ENCODE measurements at places on chromosomes 6 and 20.

DNA sequence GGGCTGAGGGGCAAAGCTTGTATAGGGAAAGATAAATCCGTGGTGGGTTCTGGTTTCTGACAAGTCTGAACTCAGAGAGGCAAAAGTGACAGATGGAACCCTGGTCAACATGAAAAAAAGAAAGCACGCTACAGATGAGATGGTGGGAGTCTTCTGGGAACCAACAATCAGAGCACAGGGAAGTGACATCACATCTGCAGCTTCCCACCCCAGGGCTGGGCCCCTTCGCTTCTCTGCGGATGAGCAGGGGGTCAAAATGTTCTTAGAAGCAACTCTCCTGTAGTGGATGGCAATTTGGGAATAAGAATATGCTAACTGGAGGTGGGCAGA lies 129.2 kb upstream of the AKAP12 start:
- DNase-seq: no peak

- DNase-seq: no peak
Observed at GRCh38 chr6:162249907-162250642, 477.5 kb downstream of the PRKN start.

DNA sequence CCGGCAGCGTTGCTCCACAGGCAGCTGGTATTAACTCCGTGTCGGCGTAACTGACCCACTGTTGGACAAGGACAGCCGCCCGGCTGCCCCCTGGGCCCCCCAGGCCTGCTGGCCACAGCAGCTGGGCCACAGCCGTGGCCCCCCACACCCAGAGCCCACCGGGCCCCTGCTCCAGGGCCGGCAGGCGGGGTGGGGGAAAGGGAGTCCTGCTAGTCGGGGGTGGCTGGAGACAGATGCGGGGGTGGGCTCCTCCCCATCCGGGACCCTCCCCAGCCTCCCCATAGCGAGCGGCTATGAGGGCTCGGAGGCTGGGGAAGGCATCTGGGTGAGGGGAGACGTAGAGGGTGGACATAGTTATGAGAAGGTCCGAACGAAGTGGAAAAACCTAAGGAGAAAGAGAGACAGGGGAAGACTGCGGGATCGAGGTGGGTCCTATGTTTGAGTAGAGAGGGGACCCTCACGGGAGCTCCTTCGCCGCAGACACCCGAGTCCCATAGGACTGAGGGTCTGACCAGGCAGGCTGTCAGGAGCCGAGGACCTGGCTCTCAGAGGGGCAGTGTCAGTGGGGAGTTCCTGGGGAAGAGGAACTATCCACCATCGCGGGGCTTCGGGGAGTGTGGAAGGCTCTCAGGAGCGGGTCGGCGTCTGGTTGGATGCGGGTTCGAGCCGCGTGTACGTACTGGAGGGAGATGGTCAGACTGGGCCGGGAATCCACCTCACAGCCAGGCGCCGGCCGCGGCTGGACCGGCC lies 511 bp downstream of the VARS1 start:
- peak; percentile 48 for DNase-seq

DNA sequence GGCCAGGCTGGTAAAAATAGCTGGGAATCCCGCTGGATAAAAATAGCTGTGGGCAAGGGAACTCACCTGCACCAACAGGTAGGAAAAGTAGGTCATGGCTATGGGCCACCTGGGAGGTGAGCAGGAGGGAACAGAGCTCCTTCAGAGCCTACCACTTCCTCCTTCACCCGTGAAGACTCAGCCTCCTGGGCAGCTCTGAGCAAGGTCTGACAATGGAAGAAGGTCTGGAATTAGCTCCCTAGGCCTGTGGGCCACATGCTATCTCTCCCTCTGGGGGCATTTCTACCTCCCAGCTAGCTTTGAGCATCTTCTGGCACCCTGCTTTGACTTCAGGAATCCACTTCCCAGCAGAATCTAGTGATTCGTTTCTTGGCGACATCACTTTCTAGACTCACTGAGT lies 153.9 kb downstream of the MRPL14 start:
- DNase-seq: no peak

DNA sequence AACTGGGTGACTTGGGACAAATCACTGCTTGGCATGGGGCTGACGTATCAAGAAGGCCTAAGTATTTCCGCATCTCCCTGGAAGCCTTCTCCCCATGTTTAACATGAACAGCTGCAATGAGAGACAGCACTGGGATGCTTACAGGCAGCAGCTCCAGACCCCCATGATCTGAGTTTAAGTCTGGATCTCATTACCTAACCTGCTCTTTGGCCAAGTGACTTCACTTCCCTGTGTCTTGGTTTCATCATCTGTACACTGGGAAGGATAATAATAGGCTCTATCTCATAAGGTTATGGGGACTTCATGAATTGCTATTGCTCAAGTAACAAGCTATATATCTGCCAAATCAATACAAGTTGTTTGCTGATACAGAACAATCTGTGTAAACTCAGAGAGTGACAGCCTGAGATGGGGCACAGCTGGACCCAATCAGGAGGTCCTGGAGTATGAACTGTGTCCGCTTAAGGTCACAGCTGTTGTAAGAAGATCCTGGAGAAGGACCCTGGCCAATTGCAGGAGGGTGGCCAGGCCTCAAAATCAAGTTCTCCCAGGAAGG lies 56.0 kb downstream of the TGM2 start:
- no peak for DNase-seq

- no peak for DNase-seq
Observed at GRCh38 chr6:37566950-37567349, 67.3 kb upstream of the CCDC167 start.

- no peak for DNase-seq
Observed at GRCh38 chr20:62679978-62680589, 28.6 kb upstream of the NTSR1 start.

Data from COLO829 (cell line).